ENCODE measurements at places on chromosomes 7 and 10. TPM values are rescaled to one million over a fixed set of nuclear protein-coding genes. Genes with fewer than 3 reads are reported as not detected.

The GIMAP2 gene
- 44.8 TPM for total RNA-seq

The ASAH2B gene
- 3.4 TPM for total RNA-seq

The NAT16 gene
- not detected for total RNA-seq

The ZPBP gene
- total RNA-seq: not detected

The MRM2 gene
- 17.7 TPM for total RNA-seq

The SMO gene
- 3.1 TPM for total RNA-seq

The LIPJ gene
- total RNA-seq: not detected

The SLC39A12 gene
- not detected for total RNA-seq

The LMTK2 gene
- 18.0 TPM for total RNA-seq

The TMEM176A gene
- total RNA-seq: not detected

The FAM241B gene
- total RNA-seq: 0.13 TPM

The CTAGE8 gene
- not detected for total RNA-seq

The AGAP9 gene
- 5.3 TPM for total RNA-seq

The MMD2 gene
- total RNA-seq: not detected

The UPK3BL2 gene
- 0.80 TPM for total RNA-seq

The CRPPA gene
- 2.3 TPM for total RNA-seq

The PON1 gene
- total RNA-seq: not detected

The FAM24B gene
- total RNA-seq: 14.1 TPM

The UNCX gene
- total RNA-seq: not detected
